Pericardium fibroblast (primary cell): ENCODE measurements at places on chromosomes 3 and 15. TPM values are rescaled to one million over a fixed set of nuclear protein-coding genes. Genes with fewer than 3 reads are reported as not detected.

Gene CD276
- total RNA-seq = 127 and 140 TPM in 2 replicates

Gene GALNT15
- total RNA-seq = 1.3 and 20.2 TPM in 2 replicates

Gene TMC3
- total RNA-seq = under 0.01 TPM in 1 of 2 replicates, not detected in the other

Gene RTP3
- not detected in 2 replicates for total RNA-seq

Gene PRR20G
- total RNA-seq = not detected in 2 replicates

Gene ZNF385D
- total RNA-seq = 0.60 and 0.70 TPM in 2 replicates

Gene GOLGA8G
- total RNA-seq = not detected in 2 replicates

Gene HRG
- not detected in 2 replicates for total RNA-seq
